Activated CD4-positive, alpha-beta T cell treated with anti-CD3 and anti-CD28 coated beads, Interleukin-10, Interleukin-2, amounts not matched to agents 100 ng/mL and 50 ng/mL, durations not matched to agents 16 hours and 8 hours (primary cell): ENCODE measurements at places on chromosomes 4 and X.

- no peak for DNase-seq
Observed at GRCh38 chrX:137353404-137353803, 212.5 kb upstream of the ZIC3 start.

GRCh38 chr4:103098341-103098740 lies 1.3 kb downstream of the BDH2 start:
- DNase-seq = no peak

DNA sequence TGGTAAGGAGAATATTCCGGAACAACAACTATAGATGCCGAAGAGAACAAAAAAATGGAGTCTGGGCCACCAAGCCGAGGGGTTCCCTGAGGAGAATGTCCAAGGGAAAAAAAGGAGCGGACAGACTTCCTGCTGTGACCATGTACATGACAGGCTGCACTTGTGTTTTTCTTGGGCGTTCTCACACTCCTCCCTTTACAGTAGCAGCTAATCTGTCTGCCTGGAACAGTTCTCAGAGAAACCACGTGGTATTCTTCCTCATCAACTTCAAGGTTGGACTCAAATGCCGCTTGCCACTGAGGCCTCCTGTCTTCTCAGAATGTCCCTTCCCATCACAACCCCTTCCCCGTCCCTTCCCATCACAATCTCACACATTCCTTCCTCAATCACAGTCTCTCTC lies 30.8 kb upstream of the MTNR1A start:
- DNase-seq = no peak

DNA sequence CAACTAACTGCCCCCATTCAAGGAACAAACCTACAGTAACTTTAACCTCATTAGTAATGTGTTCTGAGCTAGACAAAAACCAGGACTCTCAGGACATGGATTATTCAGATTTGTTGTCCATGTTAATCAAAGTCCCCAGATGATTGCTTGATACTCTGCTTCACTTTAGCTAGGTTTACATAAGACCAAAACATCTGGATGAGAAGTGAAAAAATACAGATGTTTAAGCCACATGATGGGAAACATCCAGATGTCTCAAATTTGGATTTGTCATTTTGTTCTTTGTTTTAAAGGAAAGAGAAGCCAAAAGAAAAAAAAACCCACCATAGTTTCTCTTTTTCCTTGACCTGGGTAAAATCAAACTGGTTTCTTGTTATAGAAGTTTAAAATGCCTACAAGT lies 48.5 kb upstream of the NRK start:
- DNase-seq = no peak

DNA sequence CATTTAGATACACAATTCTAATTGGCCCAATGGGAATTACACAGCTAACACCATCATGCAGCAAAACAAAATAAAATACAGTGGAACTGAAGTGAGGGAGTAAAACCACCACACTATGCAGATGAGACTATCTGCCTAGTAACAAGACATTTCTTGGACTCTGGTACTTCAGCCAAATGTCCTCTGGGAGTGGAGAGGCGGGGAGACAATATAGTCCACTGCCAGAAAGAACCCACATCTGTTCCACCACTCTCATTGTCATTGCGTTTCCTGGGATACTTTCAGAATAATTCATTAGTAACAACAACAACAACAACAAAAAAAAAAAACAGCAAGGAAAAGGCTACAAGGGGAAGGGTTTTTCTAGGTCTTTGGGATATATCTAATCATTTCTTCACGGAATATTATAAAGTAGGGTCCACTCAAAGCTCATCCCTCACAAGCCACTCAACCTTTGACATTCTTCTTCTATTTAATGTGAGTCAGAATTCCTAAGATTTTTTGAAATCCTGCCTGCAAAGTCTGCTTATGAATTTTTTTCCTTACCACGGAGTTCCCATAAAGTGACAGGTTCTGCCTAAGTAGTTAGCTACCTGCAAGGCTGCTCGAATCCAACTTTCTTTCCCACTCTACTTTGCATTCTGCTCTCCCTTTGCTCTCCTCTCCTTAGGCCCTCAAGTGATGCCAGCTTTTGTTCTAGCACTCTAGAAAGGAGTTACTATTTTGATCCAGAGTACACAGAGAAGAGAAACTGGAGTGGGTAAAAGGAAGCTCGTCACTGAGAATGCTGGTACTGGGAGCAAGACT lies 254.6 kb downstream of the CHIC1 start:
- DNase-seq = no peak

- no peak for DNase-seq
Observed at GRCh38 chr4:121794505-121795188, 6.5 kb upstream of the EXOSC9 start.

GRCh38 chr4:42018451-42018850 lies 28.1 kb downstream of the SLC30A9 start:
- DNase-seq = no peak

- DNase-seq = no peak
Observed at GRCh38 chrX:87338510-87338909, 179.1 kb upstream of the KLHL4 start.

DNA sequence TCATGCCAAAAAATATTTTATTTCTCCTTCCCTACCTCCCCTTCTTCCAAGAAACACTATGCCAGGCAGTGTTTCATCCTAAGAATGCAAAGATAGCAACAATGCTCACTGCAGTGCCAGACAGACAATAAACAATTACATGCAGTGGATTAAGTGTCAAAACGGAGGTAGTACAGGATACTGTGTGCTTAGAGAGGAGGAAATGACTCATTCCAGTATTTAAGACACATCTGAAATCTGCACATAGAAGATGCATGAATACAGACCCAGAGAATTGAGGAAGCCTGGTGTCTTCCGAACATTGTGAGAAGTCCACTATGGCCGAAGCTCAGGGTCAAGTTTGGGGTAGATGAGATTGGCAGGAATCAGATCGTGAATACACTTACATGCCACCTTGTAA lies 326.4 kb downstream of the PPP3CA start:
- DNase-seq = peak; percentile 84

- no peak for DNase-seq
Observed at GRCh38 chrX:24341795-24342194, 18.6 kb upstream of the SUPT20HL1 start.

DNA sequence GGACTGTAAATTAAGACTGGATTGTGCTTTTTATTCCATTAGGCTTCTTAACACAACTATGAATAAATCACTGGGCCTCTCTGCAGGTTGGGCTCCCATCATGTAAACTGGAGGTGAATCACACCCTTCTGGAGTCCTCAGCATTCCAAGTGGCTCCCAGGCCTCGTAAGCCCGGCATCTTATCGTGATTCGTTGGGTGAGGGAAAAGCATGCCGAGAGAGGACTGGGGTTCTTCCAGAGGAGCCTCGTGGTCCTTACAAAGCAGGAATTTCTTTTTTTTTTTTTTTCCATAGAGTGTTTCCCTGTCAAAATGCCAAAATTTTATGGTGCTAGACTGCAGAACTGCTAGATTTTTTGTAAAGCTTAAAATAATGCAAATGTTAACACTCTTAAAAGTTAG lies 20.0 kb downstream of the CLDN22 start:
- DNase-seq = no peak

- no peak for DNase-seq
Observed at GRCh38 chr4:74930162-74930561, 2.8 kb upstream of the PARM1 start.

DNA sequence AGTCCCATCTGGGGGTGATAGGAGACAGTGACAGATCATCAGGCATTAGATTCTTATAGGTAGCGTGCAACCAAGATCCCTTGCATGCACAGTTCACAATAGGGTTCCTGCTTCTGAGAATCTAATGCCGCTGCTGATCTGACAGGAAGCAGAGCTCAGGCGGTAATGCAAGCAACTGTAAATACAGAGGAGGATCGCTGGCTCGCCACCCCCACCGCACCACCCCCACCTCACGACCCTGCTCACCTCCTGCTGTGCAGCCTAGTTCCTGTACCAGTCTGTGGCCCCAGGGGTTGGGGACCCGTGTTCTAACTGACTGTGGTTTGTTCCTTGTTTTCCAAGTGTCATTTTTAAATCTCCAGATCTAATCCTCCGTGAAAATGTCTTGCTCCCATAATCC lies 89.0 kb upstream of the MAPK10 start:
- no peak for DNase-seq

- no peak for DNase-seq
Observed at GRCh38 chr4:548976-549375, 27.1 kb downstream of the TMEM271 start.

DNA sequence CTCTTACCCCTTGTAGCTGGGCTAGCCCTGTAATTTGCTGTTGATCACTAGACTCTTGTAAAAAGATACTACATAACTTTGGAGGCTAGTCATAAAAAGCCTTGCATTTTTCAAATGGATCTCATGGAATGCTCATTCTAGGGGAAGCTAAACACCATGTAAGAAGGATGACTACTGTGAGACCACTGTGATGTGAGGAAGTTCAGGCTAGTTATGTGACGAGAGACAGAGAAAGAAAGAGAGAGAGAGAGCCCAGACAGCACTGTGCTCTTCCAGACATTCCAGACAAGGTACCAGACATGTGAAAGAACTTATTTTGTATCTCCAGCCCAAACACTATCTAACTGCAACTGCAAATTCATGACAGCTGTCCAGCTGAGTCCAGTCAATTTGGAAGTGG lies 404.6 kb upstream of the PITX2 start:
- no peak for DNase-seq

DNA sequence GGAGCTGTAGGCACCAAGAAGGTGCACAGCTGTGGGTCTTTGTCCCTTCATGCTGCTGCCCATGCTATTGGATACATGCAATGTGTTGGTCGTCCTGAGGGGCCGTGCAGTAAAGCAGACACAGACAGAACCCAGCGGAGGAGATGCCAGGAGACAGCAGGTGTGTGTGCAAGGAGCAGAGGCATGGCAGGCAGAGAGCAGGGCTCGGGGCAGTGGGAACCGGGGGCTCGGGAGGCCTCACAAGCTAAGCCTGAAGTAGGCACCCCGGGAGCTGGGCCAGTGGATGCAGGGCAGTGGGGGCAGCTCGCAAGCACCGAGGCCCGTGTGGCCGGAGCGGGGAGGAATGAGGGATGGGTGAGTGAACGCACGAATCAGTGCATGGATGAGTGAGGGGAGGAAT lies 13.2 kb downstream of the HTRA3 start:
- no peak for DNase-seq

DNA sequence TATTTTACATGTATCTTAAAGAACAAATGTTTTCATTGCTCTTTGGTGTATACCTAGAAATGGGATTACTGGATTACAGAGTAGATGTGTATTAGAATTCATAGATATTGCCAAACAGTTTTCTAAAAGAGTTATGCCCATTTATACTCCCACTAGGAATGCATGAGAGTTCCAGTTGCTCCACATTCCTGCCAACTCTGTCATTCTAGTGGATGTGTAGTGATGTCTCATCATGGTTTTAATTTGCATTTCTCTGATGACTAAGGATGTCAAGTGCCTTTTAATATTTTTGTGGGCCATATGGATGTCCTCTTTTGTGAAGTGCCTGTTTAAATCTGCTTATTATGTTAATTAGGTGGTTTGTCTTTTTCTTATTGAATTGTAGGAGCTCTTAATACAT lies 65.6 kb upstream of the BMP2K start:
- DNase-seq = no peak

GRCh38 chr4:185825737-185826136 lies 13.7 kb upstream of the SORBS2 start:
- no peak for DNase-seq

DNA sequence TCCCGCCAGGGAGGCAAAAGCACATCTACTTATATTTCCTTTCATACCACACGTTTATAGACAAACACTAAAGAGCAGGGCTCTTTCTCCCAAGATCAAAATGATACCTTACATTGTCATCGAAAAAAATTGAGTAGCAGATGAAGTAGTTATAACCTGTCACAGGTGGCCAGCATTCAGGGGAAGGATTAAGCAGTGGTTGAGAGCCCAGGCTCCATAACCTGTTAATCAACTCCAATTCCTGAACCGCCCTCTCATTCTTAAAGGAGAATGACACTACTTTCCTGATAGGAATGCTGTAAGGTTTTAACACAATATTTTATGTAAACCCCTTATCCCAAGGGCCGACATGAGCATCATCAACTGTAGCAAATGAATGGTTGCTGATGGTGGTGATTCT lies 268.9 kb upstream of the KCNIP4 start:
- DNase-seq = no peak

GRCh38 chr4:139501927-139502899 lies 48.3 kb downstream of the RAB33B start:
- no peak for DNase-seq

DNA sequence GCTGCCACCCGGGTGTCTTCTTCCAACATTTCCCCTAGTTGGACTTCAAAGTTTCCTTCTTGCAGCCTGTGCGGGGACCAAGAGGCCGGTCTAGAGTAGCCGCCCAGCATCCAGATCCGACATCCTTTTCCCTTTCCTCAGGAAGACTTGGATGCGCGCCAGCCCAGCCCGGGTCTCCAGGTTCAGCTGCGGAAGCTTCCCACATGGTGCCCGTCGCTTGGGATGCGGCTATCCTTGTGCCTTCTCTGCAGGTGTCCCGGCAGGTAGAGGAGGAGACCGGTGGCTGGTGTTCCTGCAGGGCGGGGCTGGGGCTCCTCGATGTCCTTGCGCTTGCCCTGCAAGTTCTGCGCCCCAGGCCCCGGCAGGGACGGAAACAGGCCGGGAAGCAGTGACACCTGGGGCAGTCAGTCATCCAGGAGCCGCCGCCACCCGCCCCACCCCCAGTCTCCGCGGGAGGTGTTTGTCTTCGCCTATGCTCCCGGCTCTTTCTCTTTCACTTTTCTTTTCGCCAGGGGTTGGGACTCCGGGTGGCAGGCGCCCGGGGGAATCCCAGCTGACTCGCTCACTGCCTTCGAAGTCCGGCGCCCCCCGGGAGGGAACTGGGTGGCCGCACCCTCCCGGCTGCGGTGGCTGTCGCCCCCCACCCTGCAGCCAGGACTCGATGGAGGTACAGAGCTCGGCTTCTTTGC lies at the start of gene IL15:
Gene IL15 (plus strand): TSS at position 502 of the 689 bp plus-strand sequence. CDS start 82,882 bp downstream, outside the sequence.
- DNase-seq = peak; percentile 80

DNA sequence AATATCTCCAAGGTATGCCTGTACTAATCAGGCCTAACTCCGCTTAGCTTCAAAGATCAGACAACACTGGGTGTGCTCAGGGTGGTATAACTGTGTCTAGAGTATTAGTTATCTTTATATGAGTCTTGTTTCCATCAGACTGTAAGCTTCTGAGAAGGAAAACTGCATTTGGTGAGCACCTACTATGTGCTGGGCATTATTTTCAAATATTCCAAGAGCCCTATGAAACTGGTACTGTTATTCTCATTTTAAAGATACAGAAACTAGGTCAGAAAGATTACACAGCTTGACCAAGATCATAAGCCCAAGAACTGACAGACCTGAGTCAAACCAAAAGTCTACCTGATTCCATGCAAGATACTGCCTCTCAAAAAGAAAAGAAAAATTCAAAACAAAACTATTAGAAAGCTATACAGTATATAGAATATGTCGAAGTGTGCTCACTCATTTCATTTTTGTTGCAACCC lies 44.4 kb downstream of the LRBA start:
- peak; percentile 85 for DNase-seq

- no peak for DNase-seq
Observed at GRCh38 chrX:10135561-10136399, 21.0 kb upstream of the CLCN4 start.

DNA sequence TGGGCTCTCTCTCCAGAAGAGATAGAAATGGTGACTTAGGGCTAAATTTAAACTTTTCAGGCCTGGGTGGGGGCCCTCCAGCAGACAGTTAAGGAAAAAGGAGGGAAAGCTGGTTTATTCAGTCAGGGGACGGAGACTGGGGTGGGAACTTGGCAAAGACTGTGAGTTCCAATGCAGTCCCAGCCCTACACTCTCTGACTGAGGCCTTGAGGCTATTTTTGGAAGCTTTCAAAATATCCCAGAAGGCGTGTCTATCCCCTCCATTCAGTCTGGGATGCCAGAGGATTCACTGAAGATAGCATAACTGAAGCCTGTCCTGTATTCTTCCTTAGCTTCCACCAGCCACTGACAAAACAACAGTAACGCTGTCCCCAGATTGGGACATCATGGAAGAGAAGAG lies 32.1 kb upstream of the MSN start:
- DNase-seq = no peak
